ENCODE measurements at places on chromosomes 6 and 20.

DNA sequence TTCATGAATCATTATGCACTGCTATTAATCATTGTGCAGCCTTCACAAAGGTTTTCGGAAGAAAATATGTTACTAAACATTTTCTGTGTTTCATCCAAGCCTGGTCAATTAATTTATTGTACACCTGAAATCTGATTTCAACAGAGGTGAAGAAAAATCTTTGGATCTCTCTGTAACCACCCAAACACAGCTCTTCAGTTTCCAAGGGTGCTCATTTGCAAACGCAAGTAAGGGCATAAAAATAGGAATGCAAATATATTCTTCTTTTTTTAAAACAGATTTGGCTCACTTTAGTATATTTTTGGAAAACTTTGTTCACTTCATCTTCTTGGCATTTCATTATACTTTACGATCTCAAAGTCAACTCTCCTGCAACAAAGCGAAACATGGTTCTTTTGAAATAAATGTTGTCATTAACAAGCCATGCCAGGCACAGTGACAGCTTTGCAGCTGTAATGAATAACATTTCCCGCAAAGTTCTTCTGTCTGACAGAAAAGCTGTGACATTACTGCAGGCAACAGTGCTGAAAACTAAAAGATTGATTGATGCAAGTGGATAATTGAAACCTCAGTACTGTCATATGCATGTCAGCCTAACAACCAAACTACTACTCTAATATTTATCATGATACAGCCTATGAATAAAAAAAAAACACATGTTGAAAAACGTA lies 348.3 kb downstream of the FRK start:
- no peak for DNase-seq

DNA sequence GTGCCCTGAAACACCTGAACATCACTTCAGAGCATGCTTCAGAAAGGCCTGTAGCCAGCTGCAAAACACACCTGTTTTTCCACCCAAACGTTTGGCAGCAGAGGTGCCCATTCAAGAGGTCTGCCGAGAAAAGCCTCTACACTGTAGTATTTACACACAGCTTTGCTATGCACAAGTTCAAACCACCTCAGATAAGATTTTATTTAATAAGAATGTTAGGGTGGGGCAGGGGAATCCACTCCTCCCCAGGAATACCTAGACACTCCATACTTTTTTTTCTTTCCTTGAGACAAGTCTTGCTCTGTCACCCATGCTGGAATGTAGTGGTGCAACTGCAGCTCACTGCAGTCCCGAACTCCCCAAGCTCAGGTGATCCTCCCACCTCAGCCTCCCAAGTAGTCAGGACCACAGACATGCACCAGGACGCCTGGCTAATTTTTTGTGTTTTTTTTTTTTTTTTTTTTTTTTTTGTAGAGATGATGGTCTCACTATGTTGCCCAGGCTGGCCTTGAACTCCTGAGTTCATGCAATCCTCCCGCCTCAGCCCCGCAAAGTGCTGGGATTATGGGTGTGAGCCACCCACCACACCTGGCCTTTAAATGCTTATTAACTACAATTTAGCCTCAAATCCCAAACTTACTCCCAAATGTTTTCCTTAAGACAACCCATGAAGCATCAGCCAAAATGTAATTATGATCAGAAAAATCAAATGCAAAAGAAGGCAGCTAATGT lies 9.7 kb downstream of the MRPL14 start:
- DNase-seq, result no peak

GRCh38 chr20:7772371-7772770 lies 167.9 kb downstream of the HAO1 start:
- DNase-seq, result no peak

DNA sequence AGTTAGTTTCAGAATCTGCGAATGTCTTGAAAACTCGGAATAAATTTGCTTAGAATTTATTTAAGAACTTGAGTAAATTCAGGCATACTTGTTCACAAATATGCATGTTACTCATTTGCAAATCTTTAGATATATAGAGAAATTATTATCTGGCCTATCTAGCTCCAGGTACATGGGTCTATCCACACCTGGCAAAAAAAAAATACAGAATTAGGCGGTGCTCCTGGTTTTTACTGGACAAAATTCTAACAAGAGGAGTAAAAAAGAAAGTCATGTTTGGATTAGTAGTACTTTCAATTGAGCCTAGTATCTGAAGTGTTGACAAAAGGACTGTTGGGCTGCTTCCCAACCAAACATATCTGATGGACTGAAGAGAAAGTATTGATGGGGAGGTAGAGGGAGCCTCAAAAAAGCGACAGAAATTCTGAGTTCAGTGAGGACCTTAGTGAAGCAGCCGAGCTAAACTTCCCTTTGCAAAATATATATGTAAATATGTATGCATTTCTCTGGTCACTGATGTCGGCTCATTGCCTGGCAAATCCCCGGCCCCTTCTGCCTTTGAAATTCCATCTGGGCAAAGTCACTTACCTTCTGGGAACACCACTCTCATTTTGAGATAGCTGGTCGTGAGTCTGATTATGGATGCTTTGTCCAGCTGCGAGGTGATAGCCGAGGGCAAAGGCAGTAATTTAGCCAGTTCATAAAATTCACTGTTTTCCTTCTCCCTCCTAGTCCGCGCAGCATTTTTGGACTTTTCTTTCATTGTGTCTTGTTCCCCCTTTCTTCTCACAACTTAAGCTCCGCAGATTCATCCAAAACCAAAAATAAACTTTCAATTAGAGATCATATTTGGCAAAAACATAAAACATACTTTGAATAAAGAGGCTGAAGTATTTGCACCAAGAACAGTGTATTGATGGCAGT lies 1.8 kb downstream of the SIM1 start:
- DNase-seq, result no peak

DNA sequence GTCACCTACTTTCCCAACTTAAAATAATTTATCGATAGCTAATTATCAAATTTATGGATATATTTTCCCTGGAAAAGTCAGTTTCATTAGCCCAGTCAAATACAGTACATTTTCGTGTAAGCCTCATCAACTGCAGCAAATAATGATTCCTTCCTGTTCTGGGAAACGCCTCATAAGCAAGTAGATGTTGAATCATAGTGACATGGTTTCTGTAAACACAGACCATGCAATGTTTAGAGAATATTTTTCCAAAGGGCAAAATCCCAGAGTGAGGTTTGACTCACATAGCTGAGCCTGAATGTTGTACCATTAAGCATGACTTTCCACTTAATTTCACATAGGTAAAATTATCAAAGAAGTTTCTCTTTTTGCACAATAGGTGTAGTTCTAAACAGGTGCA lies 16.7 kb upstream of the VNN1 start:
- no peak for DNase-seq

DNA sequence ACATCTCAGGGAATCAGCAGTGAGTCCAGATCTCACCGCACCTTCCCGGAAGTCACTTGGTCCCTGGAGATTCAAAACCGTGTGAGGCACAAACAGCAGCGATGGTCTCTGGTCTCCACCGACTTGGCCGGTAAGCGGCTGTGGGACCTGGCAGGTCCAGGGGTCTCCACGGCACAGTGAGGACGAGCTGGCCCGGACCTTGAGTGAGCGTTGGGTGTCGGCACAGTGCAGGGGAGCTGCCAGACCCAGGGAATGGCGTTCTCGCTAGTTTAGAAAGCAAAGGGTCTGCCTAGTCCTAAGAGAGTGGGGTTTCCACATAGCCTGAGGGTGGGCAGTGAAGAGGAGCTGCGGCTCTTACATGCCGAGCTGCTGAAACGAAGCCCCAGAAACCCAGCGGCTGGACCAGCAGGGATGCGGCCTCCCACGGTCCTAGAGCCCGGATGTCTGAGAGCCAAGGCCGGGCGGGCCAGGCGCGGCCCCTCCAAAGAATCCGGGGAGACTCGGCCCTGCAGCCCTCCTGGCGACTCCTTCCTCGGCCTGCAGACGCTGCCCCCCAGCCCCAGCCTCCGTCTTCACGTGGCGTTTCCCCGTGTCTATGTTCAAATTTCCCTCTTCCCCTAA lies 185.0 kb downstream of the ERMARD start:
- DNase-seq, result no peak

GRCh38 chr6:39518221-39518620 lies 195.7 kb upstream of the KCNK16 start:
- no peak for DNase-seq

- DNase-seq, result no peak
Observed at GRCh38 chr6:159969204-159969912, 476 bp downstream of the IGF2R start.

DNA sequence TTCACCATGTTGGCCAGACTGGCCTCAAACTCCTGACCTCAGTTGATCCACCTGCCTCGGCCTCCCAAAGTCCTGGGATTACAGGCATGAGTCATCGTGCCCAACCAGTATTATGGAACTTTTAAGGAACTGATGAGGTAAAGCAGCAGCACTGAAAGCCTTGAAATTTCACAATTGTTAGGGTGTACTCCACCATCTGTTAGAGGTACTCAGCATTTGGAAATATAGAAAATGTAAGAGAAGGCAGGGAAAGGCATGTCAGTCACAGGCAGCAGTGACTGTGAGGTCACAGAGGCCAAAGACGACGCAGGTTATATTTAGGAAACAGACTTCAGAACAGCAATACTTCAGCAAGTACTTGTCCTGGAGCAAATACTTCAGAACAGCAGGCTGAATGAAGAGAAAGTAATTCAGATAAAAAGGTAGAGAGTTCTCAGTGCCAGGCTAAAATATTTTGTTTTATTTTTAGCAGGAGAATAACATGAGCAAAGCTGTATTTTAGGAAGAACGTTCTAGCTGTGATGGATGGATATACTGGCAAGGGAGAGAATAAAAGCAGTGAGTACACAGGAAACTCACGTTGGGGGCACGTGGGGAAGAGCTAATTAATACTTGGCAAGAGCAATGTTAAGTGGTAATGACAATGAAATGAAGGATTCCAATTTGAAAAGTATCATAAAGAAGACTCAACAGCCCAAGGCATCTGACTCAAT lies 67.2 kb downstream of the DTNBP1 start:
- DNase-seq, result no peak

DNA sequence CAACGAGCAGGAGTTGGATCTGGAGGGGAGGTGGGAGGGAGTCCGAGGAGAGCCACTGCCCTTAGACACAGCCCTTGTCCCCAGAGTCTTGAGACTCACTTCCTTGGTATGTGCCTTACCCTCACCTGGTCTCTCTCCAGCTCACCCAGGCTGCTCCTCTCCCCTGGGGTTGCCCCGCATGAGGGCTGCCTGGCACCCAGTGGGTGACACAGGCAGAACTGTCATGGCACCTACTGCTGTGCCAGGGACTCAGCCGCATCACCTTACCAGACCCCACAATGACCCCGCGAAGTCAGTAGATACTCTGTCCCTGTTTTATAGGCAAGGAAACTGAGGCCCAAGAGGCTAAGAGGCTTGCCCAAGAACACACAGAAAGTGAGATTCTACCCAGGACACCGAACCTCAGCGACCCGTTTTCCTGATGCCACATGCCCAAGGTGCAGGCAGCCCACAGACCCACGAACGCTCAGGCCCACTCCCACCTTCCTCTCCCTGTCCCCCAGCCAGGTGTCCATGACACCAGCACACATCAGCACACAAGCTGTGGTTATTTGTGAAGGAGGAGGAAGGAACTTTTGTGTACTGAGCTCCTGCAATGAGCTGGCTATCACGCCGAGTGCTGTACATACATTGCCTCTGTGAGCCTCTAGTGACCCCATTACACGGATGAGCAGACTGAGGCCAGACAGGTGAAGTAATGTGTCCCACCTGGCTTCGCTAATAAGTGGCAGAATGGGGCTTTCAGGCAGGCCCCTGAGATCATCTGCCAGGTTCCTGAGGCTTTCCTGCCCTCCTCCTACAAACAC lies 168.1 kb downstream of the GRM4 start:
- no peak for DNase-seq

- DNase-seq, result no peak
Observed at GRCh38 chr6:11631539-11631938, 94.0 kb downstream of the TMEM170B start.

GRCh38 chr6:106512968-106513574 lies 116.2 kb downstream of the RTN4IP1 start:
- DNase-seq, result no peak

DNA sequence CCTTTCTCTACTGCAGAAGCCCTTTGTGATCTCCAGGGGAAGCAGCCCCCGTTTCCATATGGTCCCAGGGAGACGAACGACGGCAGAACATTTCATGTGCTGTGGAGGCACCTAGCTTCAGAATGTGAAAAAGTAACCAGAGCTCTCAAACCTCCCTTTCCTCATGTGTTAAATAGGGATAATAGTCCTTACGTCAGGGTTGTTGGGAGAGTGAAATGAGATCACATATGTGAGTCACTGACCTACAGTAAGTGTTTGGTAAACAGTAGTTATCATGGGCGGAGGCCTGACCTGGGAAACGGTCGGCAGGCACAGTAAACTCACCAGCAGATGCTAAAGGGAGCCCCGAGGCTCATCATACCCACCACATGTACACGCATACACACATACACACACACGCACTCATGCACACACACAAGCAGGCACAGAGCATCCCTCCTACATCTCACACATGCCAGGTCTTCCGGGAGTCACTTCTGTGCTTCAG lies 89.7 kb downstream of the LY86 start:
- no peak for DNase-seq

DNA sequence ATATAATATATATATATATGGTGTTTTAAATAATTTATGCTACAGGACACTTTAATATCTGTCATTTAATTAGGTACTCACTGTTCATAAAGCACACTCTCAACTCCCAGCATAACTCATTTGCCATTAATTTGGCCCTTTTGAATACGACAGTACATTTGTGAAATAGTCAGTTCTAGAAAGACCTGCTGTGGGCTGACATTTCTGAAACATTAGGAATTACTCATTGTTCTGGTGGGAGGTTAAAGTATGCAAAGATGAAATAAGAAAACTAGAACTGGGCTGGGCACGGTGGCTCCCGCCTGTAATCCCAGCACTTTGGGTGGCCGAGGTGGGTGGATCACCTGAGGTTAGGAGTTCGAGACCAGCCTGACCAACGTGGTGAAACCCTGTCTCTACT lies 497.5 kb downstream of the UTRN start:
- DNase-seq, result no peak

- DNase-seq, result no peak
Observed at GRCh38 chr6:143743301-143744166, 65.8 kb downstream of the PHACTR2 start.

GRCh38 chr20:45300961-45301360 lies 5.7 kb upstream of the RBPJL start:
- no peak for DNase-seq

DNA sequence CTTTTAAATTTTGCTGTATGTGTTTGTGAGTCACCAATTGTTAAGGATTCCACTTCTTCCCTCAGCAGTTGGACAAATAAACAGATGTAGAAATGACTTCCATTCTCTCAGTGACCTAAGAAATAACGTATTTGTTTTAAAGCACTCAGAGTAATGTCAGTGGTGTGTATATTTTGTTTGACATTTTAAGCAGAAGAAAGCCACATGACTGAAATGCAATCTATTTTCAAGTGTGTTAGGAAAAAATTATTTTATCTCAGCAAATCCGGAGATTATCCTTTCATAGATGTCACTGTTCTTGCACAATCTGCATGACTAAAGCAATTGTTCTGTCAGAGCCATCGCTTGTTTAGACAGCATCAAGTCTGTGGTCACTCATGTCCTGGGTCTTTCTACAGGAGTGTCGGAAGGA lies 77.1 kb downstream of the JAG1 start:
- no peak for DNase-seq

All from CD4-positive, alpha-beta T cell treated with Interleukin-4 for 4 hours (primary cell).